Small intestine (tissue), 16 donors: ENCODE measurements at places on chromosomes 13 and 19.
A peak's percentile ranks its signal among the peaks of the same experiment; 100 is the strongest.

- DNase-seq: no peak
- peak overlapping the region; percentile 78 for H3K27ac ChIP-seq
- H3K4me1 ChIP-seq: peaks cover 3% of the 10 kb centered on the region
- H3K4me3 ChIP-seq: no peak overlapping the region
These were observed 19.7 kb upstream of the JUND start for GRCh38 chr19:18300930-18301717.

DNA sequence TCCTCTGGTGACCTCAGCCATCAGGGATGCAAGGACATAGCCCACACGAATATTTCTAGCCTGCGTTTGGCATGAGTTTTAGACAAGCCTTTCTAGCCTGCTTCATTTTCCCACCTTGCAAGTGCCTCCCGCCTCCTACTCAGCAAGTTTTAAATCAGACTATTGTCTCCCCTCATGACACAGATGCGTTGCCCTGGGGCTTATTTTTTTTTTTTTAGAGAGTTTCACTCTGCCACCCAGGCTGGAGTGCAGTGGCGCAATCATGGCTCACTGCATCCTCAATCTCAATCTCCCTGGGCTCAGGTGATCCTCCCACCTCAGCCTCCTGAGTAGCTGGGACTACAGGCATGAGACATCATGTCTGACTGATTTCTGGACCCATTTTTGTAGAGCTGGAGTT lies 14.6 kb downstream of the GJB2 start:
- no peaks in the 10 kb centered on the region for H3K4me1 ChIP-seq
- no peak overlapping the region for H3K4me3 ChIP-seq
- no peak for DNase-seq
- H3K36me3 ChIP-seq: no peaks in the 10 kb centered on the region

DNA sequence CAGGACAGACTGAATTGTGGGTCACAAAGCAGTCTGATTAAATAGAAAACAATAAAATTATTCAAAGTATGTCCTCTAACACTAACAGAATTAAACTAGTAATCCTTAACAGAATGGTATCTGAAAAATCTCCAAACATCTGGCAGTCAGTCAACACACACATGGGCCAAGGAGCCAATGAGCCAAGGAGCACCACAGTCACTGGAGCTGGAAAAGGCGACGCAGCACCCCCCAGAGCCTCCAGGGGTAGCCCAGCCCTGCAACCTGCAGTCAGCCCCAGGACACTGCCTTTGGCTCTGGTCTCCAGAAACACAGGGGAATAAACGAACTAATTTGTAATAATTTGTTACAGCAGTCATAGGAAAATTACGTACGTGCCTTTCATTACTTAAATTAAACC lies 12.3 kb downstream of the TUBGCP3 start:
- no peak for DNase-seq
- peaks cover 2% of the 10 kb centered on the region for H3K36me3 ChIP-seq
- H3K27me3 ChIP-seq: no peaks in the 10 kb centered on the region
- H3K4me1 ChIP-seq: peaks cover 5% of the 10 kb centered on the region

- no peaks in the 10 kb centered on the region for H3K36me3 ChIP-seq
- no peaks in the 10 kb centered on the region for H3K27me3 ChIP-seq
- H3K27ac ChIP-seq: no peak overlapping the region
- DNase-seq: peak; percentile 15
- no peak overlapping the region for H3K4me3 ChIP-seq
- no peaks in the 10 kb centered on the region for H3K4me1 ChIP-seq
These were observed 22.8 kb downstream of the SYDE1 start for GRCh38 chr19:15129856-15130585.

- H3K36me3 ChIP-seq: no peaks in the 10 kb centered on the region
- no peak overlapping the region for H3K4me3 ChIP-seq
- DNase-seq: no peak
- peak overlapping the region; percentile 73 for H3K27ac ChIP-seq
These were observed 48.6 kb upstream of the UBE2L5 start for GRCh38 chr13:30373727-30374126.

DNA sequence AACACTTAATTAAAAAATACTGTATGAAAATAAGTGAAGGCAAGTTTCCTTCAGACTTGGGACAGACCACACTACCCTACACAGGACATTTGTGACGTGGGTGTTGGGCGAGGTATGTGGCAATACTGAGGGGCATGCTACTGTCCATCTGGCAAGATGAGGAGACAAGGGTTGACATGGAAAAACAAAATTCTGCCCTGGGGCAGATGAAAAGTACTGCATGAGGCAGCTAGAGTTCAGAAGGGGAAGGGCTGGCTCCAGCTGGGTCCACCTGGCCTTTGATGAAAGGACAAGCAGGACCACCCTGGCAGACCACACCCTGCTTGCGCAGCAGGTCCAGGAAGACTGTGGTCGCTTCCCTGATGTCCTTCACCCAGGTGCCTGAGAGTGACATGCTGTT lies 43.2 kb downstream of the LATS2 start:
- H3K4me3 ChIP-seq: no peak overlapping the region
- no peaks in the 10 kb centered on the region for H3K4me1 ChIP-seq
- no peak for DNase-seq

DNA sequence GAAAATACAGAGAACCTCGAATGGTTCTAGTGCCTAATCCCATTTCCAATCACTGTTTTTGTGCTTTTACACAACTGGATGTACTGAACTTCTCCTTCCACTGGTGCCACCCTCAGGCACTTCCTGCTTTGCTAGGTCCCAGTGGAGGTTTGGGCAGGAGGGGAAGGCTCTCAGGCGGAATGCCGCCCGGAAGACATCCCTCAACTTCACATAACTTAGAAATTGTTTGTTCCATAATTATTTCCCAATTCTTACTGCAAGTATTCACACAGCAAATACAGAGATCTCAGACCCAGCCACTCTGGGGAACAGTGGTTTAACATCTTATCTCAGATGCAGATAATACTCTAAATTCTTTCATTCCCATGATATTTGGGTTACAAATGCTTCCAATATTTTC lies 195.7 kb upstream of the IPO5 start:
- H3K4me3 ChIP-seq: no peak overlapping the region
- no peak for DNase-seq
- H3K36me3 ChIP-seq: no peaks in the 10 kb centered on the region
- H3K27ac ChIP-seq: no peak overlapping the region
- no peaks in the 10 kb centered on the region for H3K27me3 ChIP-seq

DNA sequence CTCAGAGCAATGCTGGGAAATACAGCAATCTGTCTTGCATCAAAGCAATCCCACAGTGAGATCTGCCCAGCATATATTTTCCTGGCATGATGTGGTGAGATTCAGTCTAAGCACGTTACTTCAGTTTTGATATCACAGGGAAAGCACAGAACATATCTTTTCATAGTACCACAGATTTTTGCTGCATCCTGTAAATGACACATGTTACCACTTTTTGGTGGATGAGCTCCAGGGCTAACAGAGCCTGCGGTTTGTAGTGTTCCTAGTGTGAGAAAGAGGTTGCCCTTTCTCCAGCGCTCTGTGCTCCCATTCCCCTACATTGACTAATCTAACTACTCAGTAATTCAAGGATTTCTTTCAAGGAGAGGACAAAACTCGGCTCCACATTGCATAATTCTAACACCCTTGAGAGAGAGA lies 409.0 kb downstream of the GPC6 start:
- H3K4me1 ChIP-seq: no peaks in the 10 kb centered on the region
- H3K4me3 ChIP-seq: no peak overlapping the region
- no peak for DNase-seq
- H3K27ac ChIP-seq: no peak overlapping the region
- H3K36me3 ChIP-seq: no peaks in the 10 kb centered on the region

DNA sequence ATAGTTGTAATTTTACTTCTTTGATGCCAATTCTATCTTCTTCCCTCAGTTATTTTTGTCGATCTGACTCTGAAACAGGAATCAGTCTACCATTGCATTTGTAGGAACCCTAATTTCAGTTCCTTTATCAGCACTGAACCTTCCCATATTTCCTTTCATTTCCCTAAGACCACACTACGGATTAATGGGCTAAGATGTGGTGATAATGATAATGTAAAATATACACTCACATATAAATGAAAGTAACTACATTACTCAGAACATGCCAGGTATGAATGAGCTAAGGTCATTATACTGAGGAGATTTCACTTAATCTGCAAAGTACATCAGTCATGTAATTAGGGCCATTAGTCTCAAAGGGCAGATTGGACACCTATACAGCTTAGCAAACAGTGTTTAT lies 60.2 kb upstream of the RFC3 start:
- no peaks in the 10 kb centered on the region for H3K27me3 ChIP-seq
- no peak overlapping the region for H3K4me3 ChIP-seq
- H3K27ac ChIP-seq: no peak overlapping the region

DNA sequence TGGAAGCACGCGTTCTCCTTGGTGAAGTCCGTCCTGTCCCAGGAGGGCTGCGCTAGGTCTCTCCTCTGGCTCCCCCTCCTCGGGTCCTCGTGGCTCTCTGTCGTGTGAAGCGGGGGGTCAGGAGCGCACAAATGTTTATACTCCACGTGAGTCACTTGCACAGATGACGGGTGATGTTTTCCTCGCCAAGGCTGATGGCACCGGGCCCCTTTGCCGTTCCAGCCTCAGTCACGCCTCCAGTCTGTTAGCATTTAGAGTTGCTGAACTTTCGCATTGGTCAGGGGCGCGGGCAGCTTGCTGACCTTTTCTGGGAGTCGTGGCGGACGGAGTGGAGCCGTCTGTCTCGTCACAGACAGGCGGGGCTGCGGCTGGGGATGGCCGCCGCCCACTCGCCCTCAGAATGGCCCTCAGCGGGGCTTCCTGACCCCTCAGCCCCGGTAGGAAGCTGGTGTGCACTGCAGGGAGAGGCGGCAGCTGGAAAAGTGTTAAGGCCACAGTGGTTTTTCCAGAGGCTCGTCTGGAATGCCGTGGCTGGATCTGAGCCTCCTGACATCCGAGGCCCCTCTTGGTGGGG lies 13.7 kb downstream of the KLHL26 start:
- DNase-seq: no peak
- H3K36me3 ChIP-seq: no peaks in the 10 kb centered on the region
- no peak overlapping the region for H3K4me3 ChIP-seq
- no peaks in the 10 kb centered on the region for H3K27me3 ChIP-seq
- H3K4me1 ChIP-seq: peaks cover 21% of the 10 kb centered on the region
- H3K27ac ChIP-seq: no peak overlapping the region

- no peaks in the 10 kb centered on the region for H3K36me3 ChIP-seq
- no peaks in the 10 kb centered on the region for H3K4me1 ChIP-seq
- no peak overlapping the region for H3K4me3 ChIP-seq
- no peak for DNase-seq
These were observed 5.1 kb downstream of the GRK1 start for GRCh38 chr13:113672002-113672651.

- no peaks in the 10 kb centered on the region for H3K27me3 ChIP-seq
- no peak overlapping the region for H3K4me3 ChIP-seq
- H3K36me3 ChIP-seq: no peaks in the 10 kb centered on the region
- peak; percentile 0 for DNase-seq
- H3K4me1 ChIP-seq: no peaks in the 10 kb centered on the region
These were observed 97.9 kb downstream of the CCNA1 start for GRCh38 chr13:36530050-36530789.

DNA sequence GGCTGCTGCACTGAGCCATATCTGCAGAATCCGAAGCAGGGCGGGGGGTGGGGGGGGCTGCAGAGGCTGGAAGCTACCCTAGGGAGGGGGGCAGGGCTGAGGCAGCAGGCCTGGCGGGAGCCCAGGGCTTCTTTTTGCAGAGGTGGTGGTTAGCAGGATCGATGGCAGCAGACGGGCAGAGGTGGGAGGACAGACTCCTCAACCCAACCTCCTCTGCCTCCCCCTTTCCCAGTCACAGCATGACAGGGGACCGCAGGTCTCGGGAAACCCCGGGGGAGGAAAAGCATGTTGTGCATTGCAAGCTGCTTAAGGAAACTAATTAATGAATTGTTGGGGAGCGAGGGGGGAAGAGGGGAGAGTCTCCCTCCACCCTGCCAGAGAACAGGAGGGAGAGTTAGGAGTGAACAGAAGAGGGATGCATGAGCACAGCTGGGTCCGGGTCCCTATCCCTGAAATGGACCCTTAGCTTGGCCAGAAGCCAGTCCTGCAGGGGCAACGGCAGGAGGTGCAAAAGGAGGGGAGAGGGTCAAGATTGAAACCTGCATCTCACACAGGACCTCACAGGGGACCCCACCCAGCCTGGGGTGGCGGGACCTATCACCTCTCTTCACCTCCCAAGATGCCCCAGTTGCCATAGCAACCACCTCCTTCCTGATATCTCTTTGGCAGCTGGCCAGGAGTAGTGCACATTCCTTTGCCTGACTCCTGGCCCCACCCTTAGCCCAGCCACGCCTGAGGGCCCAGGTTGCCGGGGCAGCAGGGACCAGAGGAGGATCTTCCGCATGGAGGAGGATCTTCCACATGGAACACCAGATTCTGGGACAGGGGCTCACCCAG lies 1.8 kb downstream of the FXYD7 start:
- H3K36me3 ChIP-seq: no peaks in the 10 kb centered on the region
- H3K4me1 ChIP-seq: peaks cover 5% of the 10 kb centered on the region
- no peak overlapping the region for H3K4me3 ChIP-seq

- no peaks in the 10 kb centered on the region for H3K4me1 ChIP-seq
- peak overlapping the region; percentile 43 for H3K4me3 ChIP-seq
- peaks cover 11% of the 10 kb centered on the region for H3K36me3 ChIP-seq
- H3K27me3 ChIP-seq: no peaks in the 10 kb centered on the region
- peak; percentile 96 for DNase-seq
- H3K27ac ChIP-seq: no peak overlapping the region
These were observed 15.7 kb downstream of the PNPLA6 start for GRCh38 chr19:7550987-7551761.

GRCh38 chr13:69324090-69324886 lies 783.3 kb upstream of the ATXN8OS start:
- DNase-seq: peak; percentile 35
- H3K27me3 ChIP-seq: no peaks in the 10 kb centered on the region
- no peak overlapping the region for H3K4me3 ChIP-seq
- H3K27ac ChIP-seq: no peak overlapping the region
- no peaks in the 10 kb centered on the region for H3K36me3 ChIP-seq
- no peaks in the 10 kb centered on the region for H3K4me1 ChIP-seq

DNA sequence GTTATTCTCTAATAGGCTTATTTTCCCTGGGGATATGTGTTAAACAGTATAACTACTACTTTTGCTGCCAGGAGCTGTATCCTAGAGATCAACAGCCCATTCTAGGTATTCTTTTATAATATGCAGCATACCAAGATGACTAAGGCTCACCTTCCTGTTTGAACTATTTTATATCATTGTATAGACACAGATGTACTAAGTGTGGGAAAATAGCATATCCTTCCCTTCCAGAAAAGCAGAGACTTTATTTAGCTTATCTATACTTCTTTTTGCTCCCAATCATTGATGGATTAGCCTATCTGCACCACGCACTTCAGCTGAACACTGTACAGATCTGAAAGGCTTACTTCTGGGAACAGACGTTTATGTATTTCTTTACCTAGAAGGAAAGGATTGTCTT lies 82.6 kb downstream of the MAB21L1 start:
- no peak for DNase-seq
- H3K4me1 ChIP-seq: no peaks in the 10 kb centered on the region
- H3K27me3 ChIP-seq: no peaks in the 10 kb centered on the region
- H3K4me3 ChIP-seq: no peak overlapping the region
- no peak overlapping the region for H3K27ac ChIP-seq

GRCh38 chr13:40999416-40999815 lies 19.7 kb downstream of the ELF1 start:
- H3K4me1 ChIP-seq: peaks cover 17% of the 10 kb centered on the region
- no peak for DNase-seq
